ENCODE measurements at places on chromosomes 16 and 17. TPM values are rescaled to one million over a fixed set of nuclear protein-coding genes. Genes with fewer than 3 reads are reported as not detected.

HOXB7 gene
- total RNA-seq, result 2.2 TPM

KRTAP2-2 gene
- total RNA-seq, result not detected

SPATA22 gene
- 0.60 TPM for total RNA-seq

USP43 gene
- 0.30 TPM for total RNA-seq

HS3ST6 gene
- total RNA-seq, result not detected

KRT36 gene
- total RNA-seq, result not detected

ITGAD gene
- total RNA-seq, result not detected

UTS2R gene
- not detected for total RNA-seq

DNA sequence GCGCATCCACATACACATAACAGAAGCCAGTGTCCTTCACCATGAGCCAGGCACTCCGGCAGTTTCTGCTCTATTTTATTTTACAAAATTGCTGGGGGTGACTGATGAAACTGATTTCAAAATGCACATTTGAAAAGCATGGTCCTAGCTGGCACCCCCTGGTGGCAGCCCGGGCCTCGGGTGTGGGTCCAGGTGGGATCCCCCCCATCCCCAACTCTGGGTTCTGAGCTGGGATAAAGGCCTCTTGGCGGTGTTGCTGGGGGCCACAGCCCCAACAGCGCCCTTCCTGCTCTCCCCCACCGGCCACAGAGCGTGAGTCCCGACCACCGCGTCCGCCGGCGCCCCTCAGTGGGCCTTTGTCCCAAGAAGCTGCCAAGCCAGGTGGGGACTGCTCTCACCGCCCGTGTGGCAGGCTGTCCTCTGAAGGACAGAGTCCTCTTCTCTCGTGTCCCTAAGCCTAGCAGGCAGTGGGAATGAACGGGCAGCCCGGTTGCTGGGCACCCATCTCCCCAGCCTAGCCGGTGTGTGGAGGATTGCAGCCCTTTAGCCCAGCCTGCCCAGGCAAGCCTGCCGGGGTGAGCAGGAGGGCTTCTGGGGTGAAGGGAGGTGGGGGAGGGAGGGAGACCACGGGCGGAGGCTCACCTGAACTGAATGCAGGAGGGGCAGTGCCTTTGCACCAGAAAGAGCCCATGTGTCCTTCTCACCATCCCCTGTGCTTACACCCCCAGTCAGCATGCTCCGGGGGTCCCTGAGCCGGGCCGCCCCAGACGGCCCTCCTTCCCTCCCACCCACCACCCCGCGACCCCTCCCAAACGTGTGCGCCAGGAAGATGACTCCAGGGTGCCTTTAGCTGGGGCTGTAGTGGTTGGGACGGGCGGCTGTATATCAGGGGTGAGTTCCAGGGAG is 898 bp downstream of the SNAI3 start:
- H3K4me1 ChIP-seq, result peaks cover 38% of the 10 kb centered on the region
- H3K36me3 ChIP-seq, result no peaks in the 10 kb centered on the region
- H3K27me3 ChIP-seq, result no peaks in the 10 kb centered on the region
- peak overlapping the region; percentile 41 for H3K4me3 ChIP-seq
- DNase-seq, result no peak

DNA sequence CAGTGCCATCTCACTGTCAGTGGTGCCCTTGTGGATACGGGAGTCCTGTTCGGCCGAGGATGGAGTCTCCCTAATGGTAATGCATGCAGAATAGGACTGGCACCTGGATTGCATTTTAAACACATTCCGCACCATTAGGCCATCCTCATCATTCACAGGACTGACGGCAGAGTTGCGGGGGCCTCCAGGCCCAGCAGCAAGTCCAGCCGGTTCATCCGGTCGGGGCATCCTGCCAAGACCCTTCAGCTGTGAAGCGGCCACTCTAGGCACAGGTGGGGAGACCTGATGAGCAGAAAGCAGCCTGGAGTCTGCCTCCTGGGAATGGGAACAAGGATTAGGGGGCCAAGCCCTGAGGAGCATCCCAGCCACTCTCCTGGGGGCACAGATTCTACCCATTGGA is 90.3 kb upstream of the XYLT1 start:
- H3K27ac ChIP-seq, result no peak overlapping the region
- no peaks in the 10 kb centered on the region for H3K27me3 ChIP-seq
- no peak overlapping the region for H3K4me3 ChIP-seq
- DNase-seq, result no peak
- H3K36me3 ChIP-seq, result no peaks in the 10 kb centered on the region

GRCh38 chr17:36592316-36592715 is 637 bp downstream of the DHRS11 start:
- peaks cover 24% of the 10 kb centered on the region for H3K36me3 ChIP-seq
- H3K27me3 ChIP-seq, result no peaks in the 10 kb centered on the region

- no peak for DNase-seq
- H3K36me3 ChIP-seq, result no peaks in the 10 kb centered on the region
- H3K4me3 ChIP-seq, result peak overlapping the region; percentile 22
Measured at GRCh38 chr17:40779181-40779909, 3.0 kb downstream of the KRT27 start.

DNA sequence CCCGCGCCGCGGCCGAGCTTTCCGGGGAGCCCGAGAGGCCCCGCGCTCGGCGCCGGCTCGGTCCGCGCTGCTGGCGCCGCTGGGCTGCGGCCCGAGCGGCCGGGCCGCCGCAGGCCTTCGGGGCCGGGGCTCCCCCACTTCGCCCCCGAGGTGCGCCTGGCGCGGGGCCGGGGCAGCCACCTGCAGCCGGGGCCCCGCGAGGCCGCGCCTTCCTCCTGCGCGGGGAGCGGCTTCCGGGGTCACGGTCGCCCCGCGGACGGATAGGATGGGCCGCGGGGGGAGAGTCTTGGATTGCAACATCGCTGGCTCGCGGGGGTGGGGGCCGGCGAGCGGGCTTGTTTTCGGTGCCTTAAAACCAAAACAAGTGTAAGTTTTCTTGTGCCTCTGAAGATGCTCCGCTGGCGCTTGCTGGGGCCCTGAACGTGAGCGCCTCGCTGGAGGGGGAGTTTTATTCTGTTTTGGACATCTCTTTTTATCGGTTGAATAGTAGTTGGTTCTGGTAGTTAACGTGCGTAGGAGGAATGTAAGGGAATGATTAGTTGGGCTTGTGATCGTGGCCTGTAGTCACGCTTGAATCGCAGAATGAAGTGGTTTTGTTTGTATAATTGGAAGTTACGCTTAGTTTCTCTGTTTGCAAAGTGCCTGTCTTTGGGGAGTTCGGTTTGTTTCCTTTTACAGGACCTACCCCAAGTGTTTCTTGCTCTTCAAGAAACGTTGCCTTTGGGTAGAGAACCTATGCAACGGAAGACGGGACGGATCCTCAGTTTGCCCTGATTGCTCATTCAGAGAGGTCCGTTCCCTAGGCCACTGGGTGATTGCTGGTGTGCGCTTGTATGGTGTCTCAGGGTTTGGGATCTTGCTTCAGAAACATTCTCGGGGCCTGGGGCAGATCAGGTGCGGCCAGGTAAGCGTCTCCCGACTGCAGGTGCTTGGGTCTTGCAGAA is 724 bp downstream of the UBE2I start:
- H3K36me3 ChIP-seq, result no peaks in the 10 kb centered on the region
- H3K27me3 ChIP-seq, result no peaks in the 10 kb centered on the region
- H3K27ac ChIP-seq, result peak overlapping the region; percentile 69
- H3K4me1 ChIP-seq, result peaks cover 57% of the 10 kb centered on the region

- no peak for DNase-seq
- peaks cover 59% of the 10 kb centered on the region for H3K4me1 ChIP-seq
- peak overlapping the region; percentile 79 for H3K27ac ChIP-seq
- H3K27me3 ChIP-seq, result no peaks in the 10 kb centered on the region
Measured at GRCh38 chr17:19273731-19274130, 36.6 kb downstream of the EPN2 start.

- H3K36me3 ChIP-seq, result no peaks in the 10 kb centered on the region
- H3K4me3 ChIP-seq, result no peak overlapping the region
- DNase-seq, result no peak
- H3K27ac ChIP-seq, result peak overlapping the region; percentile 81
- H3K27me3 ChIP-seq, result no peaks in the 10 kb centered on the region
Measured at GRCh38 chr16:81649561-81650184, 129.4 kb upstream of the PLCG2 start.

DNA sequence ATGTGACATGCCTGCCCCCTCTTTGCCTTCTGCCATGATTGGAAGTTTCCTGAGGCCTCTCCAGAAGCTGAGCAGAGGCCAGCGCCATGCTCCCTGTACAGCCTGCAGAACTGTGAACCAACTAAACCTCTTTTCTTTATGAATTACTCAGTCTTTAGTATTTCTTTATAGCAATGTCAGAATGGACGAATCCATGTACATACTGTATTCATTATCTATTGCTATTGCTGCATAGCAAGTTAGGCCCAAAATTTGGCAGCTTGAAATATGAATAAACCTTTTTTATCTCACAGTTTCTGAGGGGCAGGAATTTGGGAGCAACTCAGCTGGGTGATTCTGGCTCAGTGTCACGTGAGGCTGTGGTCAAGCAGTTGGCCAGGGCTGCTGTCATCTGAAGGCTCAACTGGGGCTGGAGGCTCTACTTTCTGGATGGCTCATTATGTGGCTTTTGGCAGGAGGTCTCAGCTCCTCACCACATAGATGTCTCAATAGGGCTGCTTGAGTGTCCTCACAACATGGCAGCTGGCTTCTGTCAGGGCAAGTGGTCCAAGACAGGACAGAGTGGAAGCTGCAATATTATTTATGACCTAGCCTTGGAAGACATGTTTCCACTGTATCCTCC is 40.0 kb downstream of the SOCS1 start:
- no peak overlapping the region for H3K4me3 ChIP-seq
- DNase-seq, result no peak
- H3K27ac ChIP-seq, result no peak overlapping the region
- no peaks in the 10 kb centered on the region for H3K27me3 ChIP-seq

GRCh38 chr16:31429314-31429713 is 1.2 kb upstream of the COX6A2 start:
- H3K27ac ChIP-seq, result no peak overlapping the region
- peaks cover 11% of the 10 kb centered on the region for H3K4me1 ChIP-seq
- H3K27me3 ChIP-seq, result no peaks in the 10 kb centered on the region
- H3K36me3 ChIP-seq, result no peaks in the 10 kb centered on the region

All from tibial nerve (tissue), 4 donors.